Fibroblast of lung (primary cell): ENCODE measurements at places on chromosomes 4 and X. TPM values are rescaled to one million over a fixed set of nuclear protein-coding genes. Genes with fewer than 3 reads are reported as not detected.

CYLC1 gene
- not detected in 2 replicates for total RNA-seq

RAB9B gene
- total RNA-seq = 0.50 and 0.77 TPM in 2 replicates

ENAM gene
- total RNA-seq = under 0.01 and 0.50 TPM in 2 replicates

CSAG1 gene
- not detected in 2 replicates for total RNA-seq

SSX4 gene
- total RNA-seq = not detected in 2 replicates

UFSP2 gene
- total RNA-seq = 43.1 and 50.3 TPM in 2 replicates

WDR17 gene
- 2.1 and 4.5 TPM in 2 replicates for total RNA-seq

LUZP4 gene
- not detected in 2 replicates for total RNA-seq

PIN4 gene
- total RNA-seq = 5.1 and 19.8 TPM in 2 replicates

FRMPD4 gene
- total RNA-seq = 0.50 and 0.77 TPM in 2 replicates

AFM gene
- total RNA-seq = not detected in 2 replicates

GPR34 gene
- not detected in 2 replicates for total RNA-seq

STK26 gene
- total RNA-seq = 2.0 and 2.8 TPM in 2 replicates

TBC1D25 gene
- total RNA-seq = 3.9 and 5.1 TPM in 2 replicates

CTAG1B gene
- not detected in 2 replicates for total RNA-seq

ANXA5 gene
- total RNA-seq = 481 and 602 TPM in 2 replicates

IGFBP7 gene
- total RNA-seq = 54.8 and 108 TPM in 2 replicates

NXF2 gene
- total RNA-seq = not detected in 2 replicates

ZNF711 gene
- total RNA-seq = 0.50 and 1.0 TPM in 2 replicates

PNMA5 gene
- not detected in 2 replicates for total RNA-seq

PLAC8 gene
- total RNA-seq = under 0.01 and 0.33 TPM in 2 replicates

CFP gene
- total RNA-seq = under 0.01 and 0.17 TPM in 2 replicates

SAP30 gene
- total RNA-seq = 33.4 and 101 TPM in 2 replicates

DDX53 gene
- total RNA-seq = not detected in 2 replicates

CXCL1 gene
- 1.5 and 2.3 TPM in 2 replicates for total RNA-seq

SGMS2 gene
- total RNA-seq = 63.7 and 70.4 TPM in 2 replicates

SFRP2 gene
- total RNA-seq = under 0.01 and 1.8 TPM in 2 replicates

CTBP1 gene
- 224 and 249 TPM in 2 replicates for total RNA-seq

HSFX2 gene
- 0.26 and 0.50 TPM in 2 replicates for total RNA-seq

NRK gene
- total RNA-seq = 0.50 and 0.77 TPM in 2 replicates

IL21 gene
- total RNA-seq = not detected in 2 replicates

DCAF12L2 gene
- under 0.01 TPM in 1 of 2 replicates, not detected in the other for total RNA-seq

RGN gene
- total RNA-seq = 15.4 and 23.8 TPM in 2 replicates

SORBS2 gene
- 0.26 and 0.33 TPM in 2 replicates for total RNA-seq

FBXO8 gene
- total RNA-seq = 37.5 and 46.1 TPM in 2 replicates

RADX gene
- 0.77 and 1.7 TPM in 2 replicates for total RNA-seq

SRPK3 gene
- total RNA-seq = 0.51 and 0.83 TPM in 2 replicates
